ENCODE measurements at places on chromosomes 4 and X.
A peak's percentile ranks its signal among the peaks of the same experiment; 100 is the strongest.

GRCh38 chr4:98626350-98626749 is 32.1 kb downstream of the TSPAN5 start:
- peak overlapping the region; percentile 57 for H3K27ac ChIP-seq
- peaks cover 45% of the 10 kb centered on the region for H3K4me1 ChIP-seq
- no peaks in the 10 kb centered on the region for H3K36me3 ChIP-seq
- H3K4me3 ChIP-seq: no peak overlapping the region
- no peak for DNase-seq
- no peaks in the 10 kb centered on the region for H3K27me3 ChIP-seq

- H3K4me3 ChIP-seq: no peak overlapping the region
- no peaks in the 10 kb centered on the region for H3K27me3 ChIP-seq
- no peak overlapping the region for H3K27ac ChIP-seq
- H3K36me3 ChIP-seq: no peaks in the 10 kb centered on the region
- DNase-seq: no peak
Observed at GRCh38 chr4:37389967-37390580, 145.5 kb downstream of the NWD2 start.

- H3K27me3 ChIP-seq: no peaks in the 10 kb centered on the region
- peaks cover 10% of the 10 kb centered on the region for H3K36me3 ChIP-seq
- H3K27ac ChIP-seq: no peak overlapping the region
- H3K4me3 ChIP-seq: no peak overlapping the region
Observed at GRCh38 chrX:13752141-13752540, 17.6 kb downstream of the OFD1 start.

DNA sequence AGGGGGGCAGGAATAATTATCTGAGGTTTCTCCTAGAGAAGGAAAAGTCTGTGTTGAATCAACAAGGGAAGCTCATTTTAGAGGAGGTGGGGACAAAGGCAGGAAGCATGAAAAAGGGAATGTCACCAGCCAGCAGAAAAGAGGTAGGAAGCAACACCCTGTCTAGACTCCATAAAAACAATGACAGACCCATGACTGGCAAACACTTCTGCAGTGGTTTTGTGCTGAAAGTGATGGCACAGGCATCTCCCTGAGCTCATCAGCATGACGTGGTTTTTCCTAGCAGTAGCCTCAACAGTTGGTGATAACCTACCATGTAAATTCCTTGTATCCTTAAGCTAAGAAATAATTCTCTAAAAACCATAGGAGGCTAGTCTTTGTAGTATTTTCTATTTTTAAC is 110.7 kb upstream of the GALNT7 start:
- H3K36me3 ChIP-seq: no peaks in the 10 kb centered on the region
- H3K4me3 ChIP-seq: no peak overlapping the region
- peaks cover 12% of the 10 kb centered on the region for H3K4me1 ChIP-seq
- H3K27ac ChIP-seq: no peak overlapping the region
- H3K27me3 ChIP-seq: no peaks in the 10 kb centered on the region
- no peak for DNase-seq

DNA sequence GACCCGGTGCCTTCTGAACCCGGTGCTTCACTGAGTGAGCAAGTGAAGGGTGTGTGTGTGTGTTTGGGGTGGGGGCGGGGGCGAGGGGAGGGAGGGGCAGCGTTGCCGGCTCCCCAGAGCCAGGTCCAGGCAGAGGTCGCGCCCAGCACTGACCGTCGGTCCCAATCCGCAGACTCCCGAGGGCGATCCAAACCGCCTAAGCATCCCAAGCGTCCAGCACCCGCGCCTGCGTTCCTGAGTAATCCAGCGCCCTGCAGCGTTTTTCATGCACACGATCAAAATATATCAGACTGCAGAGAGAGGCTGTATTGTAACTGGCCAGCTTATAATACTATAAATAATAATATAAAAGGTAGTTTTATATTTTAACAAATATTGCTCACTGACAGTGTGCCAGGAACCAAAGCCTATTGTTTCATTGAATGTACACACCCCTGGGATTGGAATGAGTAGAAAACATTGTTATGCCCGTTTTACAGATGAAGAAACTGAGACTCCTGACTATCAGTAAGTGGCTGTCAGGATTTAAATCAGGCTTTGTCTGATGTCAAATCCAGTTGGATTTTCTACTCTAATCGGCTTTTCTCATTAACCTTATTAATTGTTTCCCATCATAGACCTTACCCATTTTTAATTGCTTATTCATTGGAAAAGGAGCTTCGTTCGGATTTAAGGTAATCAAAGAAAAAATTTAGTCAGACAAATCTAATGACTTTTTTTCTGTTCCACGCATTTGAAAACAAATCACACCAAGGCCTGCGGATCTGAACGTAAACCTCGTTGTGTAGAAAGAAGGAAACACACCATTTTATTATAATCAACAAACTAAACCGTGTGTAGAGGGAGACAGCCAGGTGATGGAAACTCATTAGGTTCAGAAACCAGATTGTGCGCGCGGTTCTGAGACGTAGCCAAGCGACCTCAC is 4.0 kb upstream of the NKX3-2 start:
- H3K27ac ChIP-seq: no peak overlapping the region
- peaks cover 34% of the 10 kb centered on the region for H3K4me1 ChIP-seq
- H3K27me3 ChIP-seq: peaks cover 31% of the 10 kb centered on the region
- no peaks in the 10 kb centered on the region for H3K36me3 ChIP-seq
- H3K4me3 ChIP-seq: peak overlapping the region; percentile 38
